ENCODE measurements at places on chromosomes 7 and 10.

DNA sequence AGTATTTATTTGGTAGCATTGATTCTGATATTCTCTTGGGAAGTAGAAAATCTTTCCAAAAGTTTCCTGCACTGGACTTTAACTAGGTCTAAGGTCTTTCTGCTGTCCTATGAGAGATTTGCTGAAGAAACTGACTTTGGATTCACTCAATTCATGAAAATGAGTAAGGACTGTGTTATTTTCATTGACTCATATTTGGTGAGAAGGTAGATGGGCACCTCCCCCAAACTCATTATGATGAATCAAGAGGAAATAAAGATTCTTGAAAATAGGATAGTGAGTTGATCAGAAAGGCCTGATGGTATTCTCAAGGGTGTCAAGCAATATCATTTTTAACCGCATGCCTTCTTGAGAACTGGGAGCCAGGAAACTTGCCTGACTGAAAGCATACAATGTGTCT, 110.3 kb downstream of the RNF133 start:
- no peak for DNase-seq

DNA sequence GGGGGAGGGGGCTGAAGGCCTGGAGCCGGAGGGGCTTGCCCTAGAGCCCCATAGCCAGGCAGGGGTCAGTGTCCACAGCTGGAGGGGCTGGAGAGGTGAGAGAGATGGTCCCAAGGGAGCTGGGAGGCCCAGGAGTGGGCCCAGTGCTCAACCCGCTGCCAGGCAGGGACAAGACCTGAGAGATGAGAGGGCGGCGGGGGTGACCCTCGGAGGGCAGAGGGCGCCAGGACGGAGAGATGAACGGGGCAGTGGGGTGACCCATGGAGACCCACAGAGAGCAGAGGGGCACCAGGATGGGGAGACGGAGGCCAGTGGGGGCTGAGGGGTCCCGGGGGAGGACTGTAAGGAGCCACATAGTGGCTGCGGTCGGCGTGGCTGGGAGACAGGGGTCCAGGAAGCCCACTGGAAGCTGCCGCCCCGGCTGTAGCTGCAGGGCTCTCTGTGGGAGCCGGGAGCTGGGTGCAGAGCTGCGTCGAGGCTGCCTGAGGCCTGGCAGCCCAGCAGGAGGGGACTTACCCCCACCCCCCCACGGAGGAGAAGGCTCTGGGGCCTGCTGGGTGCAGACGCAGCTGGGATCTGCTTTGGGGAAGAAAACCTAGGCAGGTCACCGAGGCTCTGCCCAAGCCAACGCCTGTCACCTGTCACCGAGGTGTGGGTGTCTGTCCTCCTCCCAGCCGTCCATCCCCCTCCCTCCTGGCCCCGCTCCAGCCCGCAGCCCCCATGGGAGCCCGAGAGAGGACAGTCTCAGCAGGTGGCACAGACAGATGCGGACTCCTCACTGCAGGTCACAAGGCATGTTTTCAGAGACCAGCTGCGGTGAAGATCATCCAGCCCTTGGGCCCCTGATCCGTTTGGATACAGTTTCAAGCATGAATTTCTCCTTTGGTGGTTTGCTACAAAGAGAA, 25.1 kb downstream of the PWWP2B start:
- no peak for DNase-seq

DNA sequence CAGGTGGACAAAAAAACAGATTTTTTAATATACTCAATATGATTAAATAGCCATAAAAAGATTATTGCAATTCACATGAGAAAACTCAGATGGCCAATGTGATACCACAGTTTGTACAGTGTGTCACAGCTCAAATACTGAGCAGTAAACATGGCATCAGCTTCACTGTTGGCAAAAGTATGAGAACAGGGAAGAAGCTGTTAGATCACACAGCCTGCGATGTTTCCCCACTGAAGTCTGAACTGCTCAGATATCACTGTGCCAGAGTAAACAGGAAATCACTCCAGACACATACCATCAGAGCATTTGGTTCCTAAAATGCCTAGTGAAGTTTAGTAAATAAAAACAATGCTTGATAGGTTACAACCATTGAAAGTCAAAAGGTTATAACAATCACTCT, 347.8 kb downstream of the ETV1 start:
- peak; percentile 4 for DNase-seq

DNA sequence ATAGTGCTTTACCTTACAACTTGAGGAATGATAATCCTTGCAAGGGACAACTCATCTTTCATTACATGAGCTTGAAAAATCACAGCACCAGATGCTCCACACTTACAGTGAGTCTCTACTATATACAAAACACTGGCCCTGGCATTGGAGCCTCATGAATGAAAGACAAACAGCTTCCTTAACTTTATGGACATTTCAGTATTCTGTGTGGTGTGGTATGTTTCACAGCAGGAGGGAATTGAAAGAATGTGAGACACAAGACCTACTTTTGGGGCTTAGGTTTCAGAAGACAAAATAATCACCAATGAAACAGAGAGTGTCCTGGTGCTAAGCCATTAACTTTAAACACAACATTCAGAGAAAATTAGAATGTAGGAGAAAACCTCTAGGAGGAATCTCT, 1249.6 kb downstream of the XPNPEP1 start:
- no peak for DNase-seq

GRCh38 chr10:57119684-57120083, 758.6 kb upstream of the ZWINT start:
- DNase-seq, result no peak

- no peak for DNase-seq
Observed at GRCh38 chr7:49702099-49702498, 71.3 kb upstream of the VWC2 start.

DNA sequence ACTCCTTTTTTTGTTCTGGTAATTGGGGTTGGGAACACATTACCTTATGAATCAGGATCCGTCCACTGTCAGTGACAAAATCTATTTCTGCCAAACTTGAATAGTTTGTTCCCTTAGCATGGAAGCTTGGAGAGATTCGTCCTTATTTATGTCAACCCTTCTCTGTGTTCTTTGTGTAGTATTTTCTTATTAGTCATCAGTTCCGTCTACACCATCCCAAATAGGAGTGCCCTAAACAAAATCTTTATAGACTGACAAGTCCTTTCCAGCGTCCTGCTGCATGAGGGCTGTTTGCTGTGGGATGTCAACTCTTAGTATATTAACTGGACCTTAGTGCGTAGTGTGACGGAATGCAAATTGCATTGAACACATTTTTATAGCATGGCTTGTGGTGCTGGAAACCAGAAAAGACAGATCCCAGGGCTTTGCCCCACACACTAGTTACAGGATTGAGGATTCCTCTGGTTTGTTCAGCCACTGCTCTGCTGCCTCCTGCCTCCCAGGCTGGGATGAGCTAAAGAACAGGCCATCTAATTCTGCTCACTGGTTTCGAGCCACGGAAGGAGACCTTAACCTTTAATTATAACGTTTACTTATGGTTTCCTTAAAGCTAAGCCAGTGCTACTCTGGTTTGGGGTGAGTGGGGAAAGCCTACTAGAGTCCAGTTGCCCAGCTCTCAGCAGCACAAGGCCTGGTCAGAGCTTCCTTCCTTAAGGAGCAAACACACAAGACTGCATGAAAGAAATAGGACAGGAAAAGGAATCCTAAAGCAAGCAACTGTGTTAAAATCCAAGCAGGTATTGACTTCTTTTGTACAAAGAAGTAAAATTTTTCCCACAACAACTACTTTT, 194.4 kb downstream of the CCSER2 start:
- DNase-seq, result no peak

- no peak for DNase-seq
Observed at GRCh38 chr7:93048136-93048930, 69.4 kb downstream of the SAMD9 start.

- DNase-seq, result peak; percentile 20
Observed at GRCh38 chr10:43026039-43026973, 50.6 kb upstream of the RET start.

DNA sequence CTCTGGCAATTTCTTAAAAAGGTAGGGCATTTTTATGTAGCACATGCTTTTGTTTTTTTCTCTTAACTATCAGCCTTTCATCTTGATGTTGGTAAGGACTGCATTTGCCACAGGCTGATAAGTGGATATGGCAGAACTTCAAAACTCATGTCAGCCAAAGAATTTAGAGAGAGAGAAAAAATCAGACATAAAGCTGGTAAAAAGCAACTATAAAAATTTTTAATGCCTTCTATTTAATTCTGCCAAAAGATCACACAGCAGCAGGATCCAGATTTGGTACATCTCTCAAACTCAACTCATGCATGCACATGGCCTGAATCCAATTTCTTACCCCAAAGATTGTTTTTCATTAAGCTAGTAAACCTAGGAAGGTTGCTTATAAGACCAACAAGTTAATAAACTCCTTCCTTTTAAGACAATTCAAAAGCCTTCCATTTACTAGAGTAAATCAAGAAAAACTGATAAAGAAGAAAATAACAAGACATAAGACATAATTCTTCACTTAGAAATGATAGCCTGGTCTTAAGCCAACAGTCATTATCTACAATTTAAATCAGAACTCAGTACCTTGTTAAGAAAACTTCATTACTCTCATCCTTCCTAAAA, 69.3 kb downstream of the GLI3 start:
- no peak for DNase-seq

GRCh38 chr7:14195871-14196270, 206.4 kb upstream of the ETV1 start:
- DNase-seq, result no peak

DNA sequence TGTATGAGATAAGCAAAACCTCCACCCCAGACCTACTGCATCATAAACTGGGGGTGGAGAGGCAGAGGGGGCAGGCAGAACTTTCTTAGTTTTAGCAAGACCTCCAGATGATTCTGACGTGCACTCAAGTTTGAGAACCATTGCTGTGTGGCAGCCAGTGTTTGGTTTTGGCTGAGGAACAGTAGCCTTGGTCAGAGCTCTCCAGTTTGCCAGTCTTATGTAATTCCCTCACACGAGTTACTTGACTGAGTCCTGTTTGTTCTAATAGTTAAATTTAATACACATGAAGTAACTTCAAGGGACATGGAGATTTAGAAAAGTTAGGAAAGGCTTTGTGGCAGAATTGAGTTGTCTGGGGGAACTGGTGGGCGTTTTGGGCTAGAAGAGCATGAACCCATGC, 38.5 kb downstream of the GARS1 start:
- no peak for DNase-seq

- DNase-seq, result no peak
Observed at GRCh38 chr10:68938117-68938516, 17.9 kb upstream of the DDX21 start.

DNA sequence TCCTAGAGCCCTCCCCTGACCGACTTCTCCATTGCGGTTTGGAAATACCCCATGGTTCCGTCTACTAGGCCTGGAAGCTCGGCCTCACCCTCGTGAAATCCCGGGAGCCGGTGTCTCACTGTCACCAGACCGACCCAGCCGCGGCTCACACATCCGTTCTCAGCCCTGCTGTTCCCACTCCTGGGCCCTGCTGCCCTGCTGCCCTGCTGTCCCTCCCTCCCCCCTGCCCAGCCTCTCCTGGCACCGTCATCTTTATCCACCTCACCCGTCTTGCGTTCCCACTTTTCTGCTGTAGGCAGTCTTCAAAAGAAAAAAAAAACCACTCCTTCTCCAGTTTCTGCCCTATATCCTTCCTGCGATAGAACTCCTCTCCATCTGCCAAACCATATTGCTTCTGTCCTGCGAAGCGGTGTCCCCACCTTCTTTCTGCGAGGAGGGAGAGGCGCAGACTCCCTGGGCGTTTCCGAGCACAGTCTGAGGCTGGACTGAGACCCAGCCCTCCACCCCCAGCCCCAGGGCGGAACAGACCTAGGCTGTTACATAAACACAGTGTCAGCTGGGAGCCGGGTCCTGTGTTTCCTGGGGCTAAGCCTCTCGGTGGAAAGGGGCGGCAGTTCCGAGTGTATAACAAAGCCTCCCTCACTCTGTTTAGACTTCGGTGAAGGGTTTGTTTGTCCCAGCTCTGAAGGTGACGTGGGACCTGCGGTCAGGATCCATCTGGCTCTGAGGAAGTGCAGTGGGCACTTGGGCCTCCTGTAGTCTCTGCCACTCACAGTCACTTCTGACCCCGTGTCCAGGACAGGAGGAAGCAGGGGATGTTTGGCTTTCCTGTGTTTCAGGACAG, 2.8 kb downstream of the AGAP3 start:
- peak; percentile 20 for DNase-seq

DNA sequence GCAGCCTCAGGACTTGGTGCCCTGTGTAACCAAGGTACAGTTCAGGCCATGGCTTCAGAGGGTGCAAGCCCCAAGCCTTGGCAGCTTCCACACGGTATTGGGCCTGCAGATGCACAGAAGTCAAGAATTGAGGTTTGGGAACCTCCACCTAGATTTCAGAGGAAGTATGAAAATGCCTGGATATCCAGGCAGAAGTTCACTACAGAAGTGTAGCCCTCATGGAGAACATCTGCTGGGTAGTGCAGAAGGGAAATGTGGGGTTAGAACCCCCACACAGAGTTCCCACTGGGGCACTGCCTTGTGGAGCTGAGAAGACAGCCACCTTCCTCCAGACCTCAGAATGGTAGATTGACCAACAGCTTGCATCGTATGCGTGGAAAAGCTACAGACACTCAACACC, 3.4 kb upstream of the SEM1 start:
- DNase-seq, result no peak

DNA sequence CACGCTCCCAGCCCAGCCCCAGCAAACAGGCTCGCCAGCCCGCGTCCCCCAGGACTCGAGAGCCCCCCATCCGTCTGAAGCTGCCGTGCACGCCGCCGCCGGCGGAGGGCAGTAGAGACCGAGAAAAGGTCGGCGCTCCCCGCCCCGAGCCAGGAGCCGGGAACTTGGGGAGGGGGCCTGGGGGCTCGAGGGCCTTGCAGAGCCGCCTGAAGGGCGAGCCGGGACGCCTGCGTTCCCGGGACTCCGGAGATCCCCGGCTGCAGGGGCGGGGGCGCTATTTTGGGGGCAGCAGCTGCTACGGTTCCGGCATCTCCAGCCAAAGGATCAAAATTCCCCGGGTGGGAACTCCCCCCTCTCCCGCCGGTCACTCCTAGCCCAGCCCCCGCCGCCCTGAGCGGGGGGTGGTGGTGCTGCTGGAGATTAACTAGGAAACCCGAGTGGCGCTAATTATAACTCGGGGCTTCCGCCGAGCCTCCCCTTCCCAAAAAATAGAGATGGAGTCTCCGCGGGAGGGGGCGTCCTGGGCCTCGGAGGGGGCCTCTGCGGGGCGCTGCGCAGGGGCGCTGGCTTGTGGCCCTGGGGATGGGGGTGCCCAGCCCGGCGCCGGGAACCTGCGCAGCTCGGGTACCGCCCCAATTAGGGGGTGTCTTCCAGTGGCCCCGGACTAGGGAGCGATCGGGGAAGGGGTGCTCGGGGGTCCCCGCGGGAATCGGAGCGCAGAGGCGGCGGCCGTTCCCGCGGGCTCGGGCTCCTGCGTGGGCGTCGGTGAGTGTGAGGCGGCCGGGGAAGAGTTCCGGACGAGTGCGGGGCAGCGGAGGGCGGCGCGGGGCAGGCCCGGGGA, 608 bp downstream of the ACHE start:
- DNase-seq, result peak; percentile 31

DNA sequence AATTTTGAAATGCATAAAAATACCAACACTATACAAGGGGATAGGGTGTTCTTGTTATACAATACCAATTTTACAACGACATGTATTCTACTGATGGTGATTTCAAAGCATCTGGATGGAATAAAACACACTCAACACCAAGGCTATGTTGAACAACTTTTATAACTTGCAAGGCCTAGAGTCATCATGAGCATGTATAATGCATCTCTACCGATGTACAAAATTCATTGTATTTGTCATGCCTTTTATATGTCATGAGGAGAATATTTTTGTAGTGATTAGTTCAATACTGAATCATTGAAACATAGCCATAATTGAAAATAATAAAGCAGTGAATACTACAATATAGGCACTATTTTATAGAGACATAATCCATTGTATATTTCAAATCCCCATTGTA, 160.2 kb downstream of the ETV1 start:
- DNase-seq, result no peak

GRCh38 chr10:112517451-112517862, 70.4 kb downstream of the VTI1A start:
- no peak for DNase-seq

GRCh38 chr10:49303711-49304110, 4.7 kb downstream of the C10orf71 start:
- DNase-seq, result no peak
